Chondrocyte (in vitro differentiated cells): ENCODE measurements at places on chromosomes 6 and 20. TPM values are rescaled to one million over a fixed set of nuclear protein-coding genes. Genes with fewer than 3 reads are reported as not detected.

DNA sequence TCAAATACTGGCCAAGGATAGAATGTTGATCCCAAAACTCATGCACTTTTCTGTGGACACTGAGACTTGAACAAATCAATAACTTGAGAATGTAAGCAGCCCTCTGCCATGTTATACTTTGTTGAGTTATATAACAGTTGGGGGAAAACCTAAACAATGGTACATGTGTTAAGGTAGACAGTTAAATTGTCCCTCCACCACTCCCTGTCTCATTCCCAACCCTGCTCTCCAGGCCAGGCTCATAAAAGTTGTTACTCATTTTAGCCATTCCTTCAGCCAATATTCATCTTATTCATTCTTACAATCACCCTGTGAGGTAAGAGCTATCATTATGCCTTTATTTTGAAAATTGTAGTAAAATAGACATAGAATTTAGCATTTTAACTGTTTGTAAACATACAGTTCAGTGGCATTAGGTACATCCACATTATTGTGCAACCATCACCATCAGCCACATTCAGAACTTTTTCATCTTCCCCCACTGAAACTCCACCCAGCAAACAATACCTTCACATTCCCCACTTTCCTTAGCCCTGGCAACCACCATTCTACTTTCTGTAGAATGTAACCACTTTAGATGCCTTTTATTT, 38.2 kb upstream of the IER3 start:
- DNase-seq = no peak

- peak; percentile 93 for DNase-seq
Observed at GRCh38 chr6:35786810-35787209, 6.0 kb downstream of the CLPSL1 start.

Gene DDO
- total RNA-seq = not detected in 3 replicates

- no peak for DNase-seq
Observed at GRCh38 chr6:7787137-7787608, 61.3 kb downstream of the BMP6 start.

- DNase-seq = no peak
Observed at GRCh38 chr6:165222315-165223025, 86.9 kb downstream of the C6orf118 start.

Gene LBP
- not detected in 3 replicates for total RNA-seq

Gene SNRPB2
- 43.0 to 47.9 TPM (median 44.3 TPM) in 3 replicates for total RNA-seq

DNA sequence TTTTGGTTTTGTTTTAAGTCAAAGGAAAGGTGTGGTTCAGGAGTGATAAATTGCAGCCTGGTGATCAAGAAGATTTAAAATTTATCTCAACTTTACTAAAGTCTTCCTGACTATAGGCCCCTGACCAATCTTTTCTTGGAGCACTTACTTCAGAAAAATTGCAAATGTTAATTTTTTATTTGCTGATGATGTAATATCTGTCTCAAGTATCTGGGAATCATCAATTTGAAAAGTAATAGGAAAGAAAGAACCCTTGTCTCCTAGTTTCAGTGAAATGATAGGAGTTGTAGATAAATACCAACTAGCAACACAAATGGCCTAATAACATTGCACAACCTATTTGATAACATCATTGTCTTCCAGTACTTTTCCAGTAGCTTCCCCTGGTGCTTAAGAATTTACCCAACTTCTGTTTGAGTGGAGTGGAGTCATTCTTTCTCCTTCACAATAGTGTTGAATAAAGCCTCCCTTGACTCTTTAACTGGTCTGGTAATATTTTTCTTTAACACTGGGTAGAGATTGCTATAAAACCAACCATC, 648.3 kb upstream of the ADGRB3 start:
- DNase-seq = no peak

GRCh38 chr6:116370760-116371119, at the start of gene DSE:
DSE (plus strand) TSS chr6:116370947; CDS start chr6:116399251, 28,304 bp downstream.
- DNase-seq = peak; percentile 94

GRCh38 chr6:155228546-155229166, 35.2 kb upstream of the CLDN20 start:
- no peak for DNase-seq
